Bronchial epithelial cell (primary cell): ENCODE measurements at places on chromosomes 2 and 18.
A peak's percentile ranks its signal among the peaks of the same experiment; 100 is the strongest.

- peak; percentile 43 for DNase-seq
Observed at GRCh38 chr2:236162031-236162845, 5.9 kb downstream of the GBX2 start.

DNA sequence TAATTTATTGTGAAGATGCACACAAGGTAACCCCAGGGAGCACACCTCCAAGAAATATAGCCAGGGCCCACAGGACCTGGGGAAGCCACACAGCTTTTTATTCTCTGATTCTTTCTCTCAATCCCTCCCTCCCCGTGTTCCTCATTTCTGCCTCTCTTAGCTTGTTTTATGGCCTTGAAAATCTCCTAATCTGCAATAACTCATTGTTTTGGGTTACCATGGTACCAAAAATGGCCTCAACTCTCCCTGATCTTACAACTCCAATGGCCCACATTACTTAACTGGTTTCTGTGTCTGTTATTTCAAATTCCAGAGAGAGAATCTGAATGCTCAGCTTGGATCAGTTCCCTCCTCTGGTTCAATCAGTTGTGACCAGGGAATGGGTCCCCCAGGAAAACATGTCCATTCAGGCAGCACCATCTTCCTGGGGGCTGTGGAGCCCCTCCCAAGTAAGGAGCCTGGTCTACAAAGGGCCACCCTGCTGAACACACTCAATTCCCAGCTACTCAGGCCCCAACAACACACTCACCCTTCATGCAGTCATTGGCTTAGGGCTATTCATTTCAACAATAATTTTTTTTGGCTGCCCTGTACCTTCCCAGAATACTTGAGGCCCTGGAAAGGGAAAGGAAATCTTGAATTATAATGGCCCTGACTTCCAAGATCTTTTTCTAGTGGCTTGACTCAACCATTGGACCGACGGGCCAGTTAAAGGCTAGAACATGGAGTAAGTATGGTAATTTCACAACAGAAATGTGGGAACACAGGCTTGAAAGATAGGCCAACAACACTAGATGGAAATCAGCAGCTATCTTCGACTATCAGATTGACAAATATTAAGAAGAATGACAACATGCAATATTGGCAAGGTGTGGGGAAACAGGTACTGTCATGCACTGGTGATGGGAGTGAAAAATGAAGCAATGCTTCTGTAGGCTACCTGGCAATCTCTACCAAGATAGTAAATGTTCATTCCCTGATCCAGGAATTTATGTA, 41.6 kb upstream of the ST3GAL5 start:
- peak; percentile 71 for DNase-seq

DNA sequence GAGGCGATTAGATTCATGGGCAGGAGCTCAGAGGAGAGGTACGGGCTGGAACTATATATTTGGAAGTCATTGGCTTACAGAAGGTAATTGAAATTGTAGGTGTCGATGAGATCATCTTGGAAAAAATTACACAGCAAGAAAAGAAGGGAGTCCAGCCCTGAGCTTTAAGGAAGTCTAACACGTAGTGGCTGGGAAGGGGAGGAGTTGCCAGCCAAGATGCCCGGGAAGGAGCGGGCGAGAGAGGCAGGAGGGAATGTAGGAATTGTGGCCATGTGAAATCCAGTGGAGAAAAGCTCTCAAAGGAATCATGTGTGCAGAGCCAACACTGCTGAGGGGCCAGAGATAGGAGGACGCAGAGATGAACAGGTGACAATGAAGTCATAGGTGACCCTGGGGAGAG, 25.6 kb upstream of the SCYGR1 start:
- no peak for DNase-seq

- DNase-seq, result peak; percentile 13
Observed at GRCh38 chr2:14547830-14548229, 84.7 kb upstream of the LRATD1 start.

DNA sequence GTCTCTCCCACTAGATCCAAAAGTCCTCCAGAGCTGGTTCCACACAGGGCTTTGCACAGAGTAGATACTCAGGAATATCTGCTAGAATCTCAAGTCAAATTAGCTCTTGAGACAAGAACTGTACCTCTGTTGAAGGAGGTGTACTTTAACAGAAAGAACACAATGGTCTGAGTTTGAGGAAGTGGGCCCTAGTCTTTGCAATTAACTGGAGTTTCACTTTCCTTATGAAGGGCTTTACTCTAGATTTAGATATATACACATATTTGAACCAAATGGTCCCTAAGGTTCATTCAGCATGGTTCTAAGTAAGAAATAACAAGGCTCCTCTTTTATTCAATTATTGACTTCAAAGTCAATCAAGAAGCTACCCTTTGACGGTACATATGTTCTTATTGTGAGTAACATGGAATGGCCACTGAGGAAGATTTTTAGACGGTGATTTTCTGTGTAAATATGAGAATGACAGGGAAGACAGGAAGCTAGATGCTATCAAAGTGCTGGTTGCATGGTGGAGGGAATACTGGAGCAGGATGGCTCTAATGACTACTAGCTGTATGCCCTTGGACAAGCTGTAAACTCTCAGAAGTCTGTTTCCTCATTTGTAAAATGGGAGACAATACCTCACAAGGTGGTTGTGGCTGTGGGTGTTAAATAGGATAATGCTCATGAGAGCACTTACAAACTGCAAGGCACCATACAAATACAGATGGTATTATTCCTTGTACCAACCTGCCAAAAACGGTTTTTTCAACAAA, 73.5 kb upstream of the SERTAD2 start:
- DNase-seq, result no peak
